ENCODE measurements at places on chromosomes 6 and 20.

- DNase-seq: no peak
These were observed 2.9 kb downstream of the TFAP2B start for GRCh38 chr6:50821441-50822077.

DNA sequence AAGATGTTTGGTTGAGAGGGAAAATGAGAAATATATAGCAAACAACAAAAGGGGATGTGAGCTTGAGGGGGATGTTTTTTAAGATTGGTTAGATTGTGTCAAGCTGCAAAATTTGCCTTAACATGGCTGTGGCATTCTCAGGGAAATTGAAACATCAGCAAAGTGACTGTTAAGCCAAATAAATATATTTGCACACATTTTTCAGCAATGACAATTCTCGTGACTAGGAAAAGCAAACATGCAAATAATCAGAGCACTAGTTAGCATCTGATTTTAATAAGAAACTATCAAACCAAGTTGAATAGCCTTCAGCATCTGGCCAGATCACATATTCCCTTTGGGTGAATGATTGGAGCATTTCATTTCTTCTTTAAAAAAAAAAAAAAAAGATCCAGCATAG lies 262.8 kb downstream of the TBC1D7 start:
- DNase-seq: no peak

- DNase-seq: no peak
These were observed 1.2 kb downstream of the BRPF3 start for GRCh38 chr6:36197739-36198221.

DNA sequence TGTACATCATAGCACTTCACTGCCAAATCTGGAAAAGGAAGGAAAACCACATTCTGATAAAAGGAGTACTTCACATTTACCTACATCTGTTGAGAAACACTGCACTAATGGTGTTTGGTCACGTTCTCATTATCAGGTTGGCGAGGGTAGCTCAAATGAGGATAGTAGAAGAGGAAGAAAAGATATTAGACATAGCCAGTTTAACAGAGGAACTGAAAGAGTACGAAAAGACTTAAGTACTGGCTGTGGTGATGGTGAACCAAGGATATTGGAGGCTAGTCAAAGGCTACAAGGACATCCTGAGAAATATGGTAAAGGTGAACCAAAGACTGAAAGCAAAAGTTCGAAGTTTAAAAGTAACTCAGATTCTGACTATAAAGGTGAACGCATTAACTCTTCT lies 32.0 kb upstream of the GJA10 start:
- no peak for DNase-seq

GRCh38 chr6:31498748-31499147 lies 803 bp downstream of the MICB start:
- no peak for DNase-seq

- no peak for DNase-seq
These were observed 38.2 kb downstream of the KIAA1755 start for GRCh38 chr20:38222231-38222922.

DNA sequence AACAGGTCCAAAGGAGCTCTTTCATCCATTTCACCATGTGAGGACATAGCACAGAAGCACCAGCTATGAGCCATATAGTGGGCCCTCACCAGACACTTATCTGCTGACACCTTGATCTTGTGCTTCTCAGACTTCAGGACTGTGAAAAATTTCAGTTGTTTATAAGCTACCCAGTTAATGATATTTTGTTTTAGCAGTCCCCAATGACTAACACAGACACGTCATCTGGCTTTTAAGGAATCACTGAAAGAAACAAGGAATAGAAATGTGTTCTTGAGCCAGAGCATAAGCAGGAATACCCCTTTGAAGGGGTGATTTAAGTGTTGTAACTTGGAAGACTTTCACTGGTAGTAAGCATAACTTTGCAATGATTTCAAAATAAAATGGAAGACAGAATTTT lies 214.7 kb upstream of the PTCHD4 start:
- no peak for DNase-seq

DNA sequence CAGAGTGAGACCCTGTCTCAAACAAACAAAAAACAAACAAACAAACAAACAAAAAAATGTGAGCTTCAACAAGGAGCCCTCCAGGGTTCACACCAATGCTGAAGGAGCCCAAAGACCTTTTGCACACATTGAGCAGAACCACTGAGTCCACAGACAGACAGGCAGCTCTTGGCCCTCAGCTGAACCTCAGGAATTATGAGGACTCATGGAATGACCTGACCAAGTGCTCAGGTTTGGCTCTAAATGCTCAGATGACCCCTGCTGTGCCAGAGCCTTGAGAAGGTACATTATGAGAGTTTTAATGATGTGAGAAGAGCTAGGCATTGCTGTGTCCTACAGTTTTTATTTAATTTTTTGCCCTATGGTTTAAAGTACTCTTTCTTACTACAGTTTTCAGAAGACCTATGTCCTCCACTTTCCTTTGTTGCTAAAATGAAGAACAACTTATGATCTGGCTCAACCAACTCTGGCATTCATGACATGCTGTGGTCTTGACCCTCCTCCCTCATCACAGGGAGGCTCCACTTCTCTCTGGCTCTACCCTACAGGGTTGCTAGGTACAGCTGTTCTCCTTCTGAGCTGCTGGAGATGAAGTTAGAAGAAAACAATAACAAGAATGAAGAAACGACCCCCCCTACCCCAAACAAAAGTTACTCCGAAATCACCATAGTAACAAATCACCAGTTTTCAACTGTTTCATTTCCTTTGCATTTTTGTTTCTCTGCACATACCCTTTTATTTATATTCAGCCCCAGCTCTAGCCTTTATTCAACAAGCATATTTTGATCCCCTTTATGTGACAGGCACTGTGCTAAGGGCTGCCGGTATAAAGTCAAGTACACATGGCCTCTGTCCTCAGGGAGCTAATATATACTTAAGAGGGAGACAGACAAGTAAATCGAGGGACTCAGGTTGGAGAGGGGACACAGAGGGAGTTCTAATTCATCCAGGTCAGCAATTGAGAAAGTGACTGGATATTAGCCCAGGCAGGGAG lies 128.7 kb upstream of the TRAF3IP2 start:
- no peak for DNase-seq

DNA sequence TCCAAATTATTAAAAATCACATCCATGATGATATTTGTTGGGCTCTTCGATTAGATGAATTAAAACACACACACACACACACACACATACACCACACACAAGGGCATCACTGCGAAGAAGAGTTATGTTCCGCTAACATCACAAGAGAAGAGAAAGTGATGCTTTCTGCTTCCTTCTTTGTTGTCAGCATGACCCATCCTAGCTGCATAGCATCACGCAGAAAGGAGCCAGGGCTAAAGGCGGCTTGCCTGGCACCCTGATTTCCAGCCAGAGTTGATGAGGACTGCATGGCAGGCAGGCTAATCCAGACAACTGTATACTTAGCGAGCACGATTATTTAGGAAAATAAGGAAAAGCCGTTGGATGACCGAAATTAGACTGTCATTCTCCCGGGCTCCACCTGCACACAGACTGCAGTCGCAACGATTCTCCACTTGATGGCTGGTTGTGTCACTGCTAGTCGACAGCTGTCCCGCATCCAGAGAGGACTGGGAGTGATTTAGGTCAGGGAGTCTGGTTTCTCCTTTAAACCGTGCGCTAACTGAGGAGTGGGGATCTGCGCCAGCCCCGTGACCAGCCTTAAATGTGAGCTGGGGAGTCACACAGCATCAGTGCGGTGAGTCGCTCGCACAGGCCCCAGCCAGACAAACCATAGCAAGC lies 70.6 kb upstream of the SOX4 start:
- no peak for DNase-seq

DNA sequence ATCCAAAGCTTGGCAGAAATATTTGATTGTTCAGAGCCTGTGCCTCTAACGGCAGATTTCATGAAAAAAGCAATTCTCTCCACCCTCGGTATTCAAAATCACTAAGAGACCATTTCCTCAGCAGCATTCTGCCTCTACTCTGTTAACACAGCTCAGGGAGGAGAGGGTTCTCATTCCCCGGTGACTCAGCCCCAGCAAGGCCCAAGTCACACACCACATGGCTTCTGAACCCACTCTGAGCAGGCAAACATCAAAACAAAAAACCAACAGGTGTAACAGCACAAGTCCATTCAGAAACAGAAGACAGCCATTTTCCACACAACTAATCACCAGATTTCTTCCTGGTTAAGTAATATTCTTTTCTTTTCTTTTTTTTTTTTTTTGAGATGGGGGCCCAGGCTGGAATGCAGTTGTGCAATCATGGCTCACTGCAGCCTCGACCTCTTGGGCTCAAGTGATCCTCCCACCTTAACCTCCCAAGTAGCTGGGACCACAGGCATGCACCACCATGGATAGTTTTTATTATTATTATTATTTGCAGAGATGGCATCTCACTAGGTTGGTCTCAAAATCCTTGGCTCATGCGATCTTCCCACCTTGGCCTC lies 55.4 kb downstream of the GFOD1 start:
- DNase-seq: no peak

DNA sequence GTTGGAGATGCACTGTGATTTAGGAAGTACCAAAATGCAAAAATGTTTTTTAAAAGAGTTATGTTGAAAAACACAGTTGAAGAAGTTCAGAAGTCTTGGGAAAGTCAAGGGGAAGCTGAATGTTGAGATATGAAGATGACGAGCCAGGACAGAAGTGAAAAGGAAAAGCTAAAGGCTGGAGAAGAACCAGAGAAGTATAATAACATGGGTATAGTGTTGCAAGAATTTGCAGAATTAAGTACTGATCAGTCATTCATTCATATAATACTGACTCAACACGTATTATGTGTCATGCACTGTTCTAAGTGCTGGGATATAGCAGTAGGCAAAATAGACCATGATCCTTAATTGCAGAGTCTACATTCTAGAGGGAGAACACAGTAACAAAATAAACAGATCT lies 432.8 kb downstream of the CDC5L start:
- DNase-seq: no peak

DNA sequence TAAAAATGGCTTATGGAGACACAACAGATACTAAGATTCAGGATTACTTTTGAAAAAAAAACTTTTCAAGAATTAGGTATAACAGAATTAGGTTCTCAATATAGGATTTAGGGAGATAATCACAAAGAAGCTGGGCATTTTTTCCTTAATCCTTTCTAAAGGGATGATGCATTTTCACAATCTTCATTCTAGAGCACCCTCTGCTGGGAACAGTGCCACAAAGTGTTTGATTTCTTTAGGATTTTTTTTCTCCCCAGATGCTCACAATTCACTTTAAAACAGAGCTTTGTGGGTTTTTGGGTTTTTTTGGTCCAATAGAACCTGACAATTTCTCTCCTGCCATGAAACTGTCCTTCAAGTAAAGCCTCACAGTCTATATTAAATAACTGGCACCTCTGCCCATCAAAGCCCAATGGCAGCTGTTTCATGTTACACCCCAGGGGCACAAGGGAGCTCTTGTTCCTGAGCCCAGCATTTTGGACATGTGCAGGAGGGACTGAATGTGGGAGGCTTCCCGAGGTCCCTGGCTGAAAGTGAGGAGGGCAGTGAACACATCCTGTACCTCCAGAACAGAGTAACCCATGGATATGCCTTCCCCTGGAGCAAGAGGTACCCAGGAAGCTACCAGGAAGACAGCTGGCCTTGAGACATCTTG lies 39.7 kb downstream of the PREP start:
- DNase-seq: no peak

DNA sequence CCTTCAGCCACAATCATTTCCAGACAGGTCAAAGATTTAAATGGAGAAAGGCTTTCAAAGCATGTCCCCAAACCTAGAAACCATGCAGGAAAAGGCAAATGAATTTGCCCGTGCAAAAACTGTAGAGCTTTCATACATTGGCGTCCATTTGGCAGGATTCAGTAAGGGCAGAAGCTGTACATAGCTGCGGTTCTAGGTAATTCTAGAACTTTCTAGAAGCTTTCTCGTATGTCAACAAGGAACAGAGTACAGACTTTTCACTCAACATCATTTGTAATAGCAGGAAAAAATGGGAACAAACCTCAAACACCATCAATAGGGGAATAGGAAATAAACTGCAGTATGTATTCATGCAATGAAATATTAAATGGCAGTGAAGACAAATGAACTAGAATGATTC lies 11.1 kb upstream of the MAPK13 start:
- DNase-seq: no peak

- no peak for DNase-seq
These were observed 6.1 kb downstream of the FBXO5 start for GRCh38 chr6:152976749-152977148.

GRCh38 chr20:34713194-34713943 lies 9.2 kb downstream of the TP53INP2 start:
- no peak for DNase-seq

GRCh38 chr6:11203306-11204004 lies 29.0 kb downstream of the NEDD9 start:
- DNase-seq: no peak

- DNase-seq: no peak
These were observed 14.9 kb downstream of the IP6K3 start for GRCh38 chr6:33731751-33732282.

DNA sequence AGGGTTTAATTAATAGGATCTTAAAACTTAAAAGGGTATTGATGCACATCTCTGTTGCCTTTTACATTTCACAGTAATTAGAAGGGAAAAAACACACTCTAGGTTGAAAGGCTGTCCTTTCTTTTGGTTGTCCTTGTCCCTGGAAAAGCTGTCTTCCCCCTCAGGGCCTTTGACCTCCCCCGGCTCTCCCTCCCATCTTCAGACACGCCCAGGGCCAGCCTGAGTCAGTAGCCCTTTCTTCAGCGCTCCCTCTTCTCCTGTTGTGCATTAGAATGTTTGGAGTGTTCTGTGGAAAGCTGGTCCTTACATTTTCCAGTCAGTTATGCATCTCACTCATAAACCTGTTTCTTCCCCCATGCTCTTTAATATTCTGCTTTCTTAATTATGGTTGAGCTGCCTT lies 157.0 kb downstream of the MTHFD1L start:
- no peak for DNase-seq

DNA sequence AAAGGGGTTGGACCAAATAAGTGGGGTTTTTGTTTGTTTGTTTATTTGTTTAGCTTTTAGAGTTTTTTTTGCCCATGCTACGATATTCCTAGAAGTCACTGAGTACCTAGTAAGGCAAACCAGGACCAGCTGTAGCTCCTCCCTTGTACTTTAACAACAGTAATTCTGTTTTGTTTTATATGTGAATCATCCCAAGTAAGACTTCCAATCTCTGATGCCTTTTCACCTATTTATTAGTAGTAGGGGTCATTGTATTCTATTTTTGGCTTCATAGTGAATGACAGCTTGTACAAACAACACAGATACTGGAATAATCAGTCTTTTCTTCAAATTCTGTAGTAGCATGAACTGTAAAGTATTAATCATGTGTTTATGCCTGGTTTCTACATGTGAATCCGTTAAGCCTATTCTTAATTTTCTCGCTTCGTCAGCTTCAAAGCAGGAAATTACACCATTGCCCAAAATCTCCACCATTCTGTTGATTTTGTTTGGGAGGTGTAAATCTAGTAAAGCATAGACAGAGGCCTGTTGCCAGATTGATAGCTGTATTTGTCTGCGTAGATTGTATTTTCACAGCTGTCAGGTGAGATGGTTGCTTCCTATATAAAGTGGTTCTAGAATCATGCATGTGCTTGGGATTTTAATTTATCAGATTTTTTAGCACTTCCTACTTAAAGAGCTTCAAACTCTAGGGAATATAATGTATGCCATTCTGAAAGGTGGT lies 151.5 kb upstream of the FLRT3 start:
- DNase-seq: no peak

GRCh38 chr6:143598466-143599080 lies 79.2 kb upstream of the PHACTR2 start:
- DNase-seq: no peak
